ENCODE measurements at places on chromosomes 2 and 18.

GRCh38 chr2:217909156-217909820, 93.5 kb downstream of the TNS1 start:
- no peak for DNase-seq

GRCh38 chr18:33781429-33781828, 203.4 kb downstream of the ASXL3 start:
- no peak for DNase-seq

- peak; percentile 4 for DNase-seq
These were observed 49.5 kb upstream of the RAB12 start for GRCh38 chr18:8559612-8560186.

GRCh38 chr2:180130403-180130802, 123.3 kb upstream of the CWC22 start:
- DNase-seq, result peak; percentile 77

GRCh38 chr18:78908462-78909260, 71.0 kb upstream of the SALL3 start:
- no peak for DNase-seq

GRCh38 chr2:28670856-28671255, 80.8 kb upstream of the PPP1CB start:
- no peak for DNase-seq

GRCh38 chr2:86140969-86141392, 34.9 kb downstream of the PTCD3 start:
- DNase-seq, result peak; percentile 6

GRCh38 chr2:52668724-52669123, 1098.9 kb upstream of the CHAC2 start:
- no peak for DNase-seq

- no peak for DNase-seq
These were observed 204.6 kb upstream of the APCDD1 start for GRCh38 chr18:10249801-10250200.

DNA sequence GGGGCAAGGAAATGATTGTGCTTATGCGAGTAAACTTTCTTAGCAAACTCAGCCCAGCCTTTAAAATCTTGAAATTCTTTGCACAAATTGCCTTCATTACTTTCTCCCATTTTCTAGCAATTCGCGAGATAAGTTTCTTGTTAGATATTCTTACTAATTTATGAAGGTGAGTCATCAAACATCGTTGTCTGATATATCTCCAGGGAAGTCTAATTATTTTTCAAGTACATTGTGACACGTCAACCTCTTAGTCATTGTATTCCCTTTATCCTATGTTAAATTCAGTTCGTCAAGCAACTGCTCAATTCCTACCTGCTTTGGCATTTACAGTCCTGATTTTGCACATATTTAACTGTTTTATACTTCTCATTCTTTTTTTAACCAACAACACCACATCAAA, 854.5 kb upstream of the CRIM1 start:
- DNase-seq, result no peak

- peak; percentile 81 for DNase-seq
These were observed at the start of gene SMAD2 for GRCh38 chr18:47930199-47930930. TSS of gene SMAD2 (minus strand) at chr18:47930659. CDS start at chr18:47896756, 33,903 bp downstream.

DNA sequence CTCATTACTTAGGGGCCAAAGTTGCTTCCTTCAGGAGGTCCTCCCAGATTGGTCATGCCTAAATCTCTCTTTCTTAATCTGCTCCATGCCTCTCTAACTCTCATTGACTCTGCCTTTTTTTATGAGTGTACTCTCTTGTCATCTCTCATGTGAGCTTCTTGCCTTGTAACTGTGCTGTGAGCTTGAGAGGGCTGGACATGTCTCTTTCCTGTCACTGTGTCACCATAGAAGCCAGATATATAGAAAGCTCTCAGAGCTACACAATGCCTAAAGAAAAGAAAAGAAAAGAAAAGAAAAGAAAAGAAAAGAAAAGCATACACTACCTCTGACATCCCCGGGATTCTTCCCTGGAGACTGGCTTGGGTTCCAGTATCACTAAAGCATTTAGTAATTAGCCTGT, 161.5 kb upstream of the SKOR2 start:
- DNase-seq, result no peak

DNA sequence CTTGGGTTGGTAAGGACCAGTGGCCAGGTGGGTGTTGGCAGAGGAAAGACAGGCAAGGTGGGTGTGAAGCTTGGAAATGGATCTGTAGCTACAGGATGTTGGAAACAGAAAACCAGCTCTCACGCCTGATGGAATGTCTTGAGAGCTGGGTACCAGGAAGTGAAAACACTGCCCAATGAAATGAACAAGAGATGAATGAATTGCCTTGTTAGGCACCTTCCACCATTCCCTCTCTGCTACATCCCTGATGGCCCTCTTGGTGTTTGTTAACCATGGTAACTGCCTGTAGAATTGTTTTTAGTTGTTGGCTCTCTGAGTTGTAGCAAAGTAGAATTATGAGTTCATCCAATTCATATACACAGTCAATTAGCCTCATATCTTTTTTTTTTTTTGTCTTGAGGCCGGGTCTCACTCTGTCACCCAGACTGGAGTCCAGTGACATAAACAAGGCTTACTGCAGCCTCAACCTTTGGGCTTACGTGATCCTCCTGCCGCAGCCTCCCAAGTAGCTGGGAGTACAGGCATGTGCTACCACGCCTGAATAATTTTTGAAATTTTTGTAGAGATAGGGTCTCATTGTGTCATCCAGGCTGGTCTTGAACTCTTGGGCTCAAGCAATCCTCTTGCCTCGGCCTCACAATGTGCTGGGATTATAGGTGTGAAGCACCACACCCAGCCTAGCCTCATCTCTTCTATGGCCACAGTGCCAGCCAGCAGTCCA, 9.5 kb downstream of the KCMF1 start:
- DNase-seq, result no peak

GRCh38 chr18:46310258-46310657, 206.1 kb downstream of the HAUS1 start:
- DNase-seq, result no peak

- no peak for DNase-seq
These were observed 97.8 kb downstream of the B3GNT2 start for GRCh38 chr2:62293490-62294271.

DNA sequence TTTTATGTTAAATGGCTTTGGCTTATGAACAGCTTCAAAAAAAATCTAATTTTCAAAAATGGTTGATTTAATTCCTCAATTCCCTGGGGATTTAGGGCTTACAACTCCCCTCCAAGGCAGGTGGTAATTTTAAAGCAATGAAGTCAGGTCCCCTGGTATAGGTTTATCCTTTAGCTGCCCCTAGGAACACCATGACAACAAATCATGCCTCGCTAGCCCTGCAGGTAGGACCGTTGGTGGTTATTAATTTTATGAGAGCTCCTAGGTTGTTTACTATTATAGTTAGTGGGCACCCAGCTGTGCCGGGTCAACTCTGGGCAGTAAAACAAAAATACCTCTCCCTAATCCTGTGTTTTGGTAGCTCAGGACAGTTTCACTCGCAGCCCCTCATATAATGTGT, 26.2 kb upstream of the MBOAT2 start:
- no peak for DNase-seq

- no peak for DNase-seq
These were observed 120.8 kb upstream of the STK17B start for GRCh38 chr2:196291873-196292800.

- peak; percentile 57 for DNase-seq
These were observed 58.0 kb downstream of the FAM168B start for GRCh38 chr2:131035112-131035825.

- no peak for DNase-seq
These were observed 444.4 kb downstream of the NCKAP5 start for GRCh38 chr2:133123904-133124303.

DNA sequence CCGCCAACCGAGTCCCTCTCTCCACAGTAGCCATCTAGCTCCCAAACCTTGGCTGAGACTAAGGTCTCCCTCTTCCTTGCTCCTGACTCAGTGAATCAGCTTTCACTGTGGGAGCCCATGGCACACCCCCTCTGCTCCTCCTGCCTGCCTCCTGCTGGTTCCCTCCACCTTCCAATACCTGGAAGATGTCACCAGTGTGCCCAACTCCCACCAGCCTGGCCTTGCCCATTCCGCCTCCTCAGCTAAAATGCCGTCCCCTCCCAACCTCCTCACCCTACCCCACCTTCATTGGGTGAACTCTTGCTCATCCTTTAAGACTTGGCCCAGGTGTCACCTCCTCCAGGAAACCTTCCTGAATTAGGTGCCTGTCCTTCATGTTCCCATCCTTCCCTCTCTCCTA, 129.9 kb upstream of the SMAD2 start:
- DNase-seq, result no peak

- peak; percentile 0 for DNase-seq
These were observed 445.0 kb downstream of the XIRP2 start for GRCh38 chr2:167333245-167333644.

- no peak for DNase-seq
These were observed 278.9 kb upstream of the HDAC4 start for GRCh38 chr2:239679755-239680154.

- peak; percentile 68 for DNase-seq
These were observed 13.4 kb downstream of the IL1R1 start for GRCh38 chr2:102155703-102156515.

DNA sequence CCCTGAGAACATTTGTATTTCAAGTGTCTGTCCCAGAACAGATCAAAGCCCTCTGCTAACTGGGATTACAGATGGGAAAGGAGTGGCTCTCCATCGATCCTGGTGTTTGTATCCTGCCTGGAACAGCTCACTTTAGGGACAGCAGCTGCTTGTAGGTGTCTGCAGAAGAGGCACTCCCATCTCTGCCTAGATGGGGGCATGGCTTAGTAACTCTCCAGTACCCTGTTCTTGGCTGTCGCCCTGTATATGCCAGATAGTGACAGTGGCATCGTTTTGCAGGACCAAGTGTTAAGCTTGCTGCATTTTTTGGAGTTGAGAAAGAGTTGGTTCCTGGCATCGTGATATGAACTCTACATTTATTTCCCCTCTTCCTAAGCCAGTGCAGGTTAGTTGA, 189.9 kb downstream of the SH3RF3 start:
- no peak for DNase-seq

GRCh38 chr2:111128096-111128495, 7.4 kb downstream of the BCL2L11 start:
- DNase-seq, result no peak

Measured in GM23248 (cell line).